ENCODE measurements at places on chromosomes 3 and 15.

DNA sequence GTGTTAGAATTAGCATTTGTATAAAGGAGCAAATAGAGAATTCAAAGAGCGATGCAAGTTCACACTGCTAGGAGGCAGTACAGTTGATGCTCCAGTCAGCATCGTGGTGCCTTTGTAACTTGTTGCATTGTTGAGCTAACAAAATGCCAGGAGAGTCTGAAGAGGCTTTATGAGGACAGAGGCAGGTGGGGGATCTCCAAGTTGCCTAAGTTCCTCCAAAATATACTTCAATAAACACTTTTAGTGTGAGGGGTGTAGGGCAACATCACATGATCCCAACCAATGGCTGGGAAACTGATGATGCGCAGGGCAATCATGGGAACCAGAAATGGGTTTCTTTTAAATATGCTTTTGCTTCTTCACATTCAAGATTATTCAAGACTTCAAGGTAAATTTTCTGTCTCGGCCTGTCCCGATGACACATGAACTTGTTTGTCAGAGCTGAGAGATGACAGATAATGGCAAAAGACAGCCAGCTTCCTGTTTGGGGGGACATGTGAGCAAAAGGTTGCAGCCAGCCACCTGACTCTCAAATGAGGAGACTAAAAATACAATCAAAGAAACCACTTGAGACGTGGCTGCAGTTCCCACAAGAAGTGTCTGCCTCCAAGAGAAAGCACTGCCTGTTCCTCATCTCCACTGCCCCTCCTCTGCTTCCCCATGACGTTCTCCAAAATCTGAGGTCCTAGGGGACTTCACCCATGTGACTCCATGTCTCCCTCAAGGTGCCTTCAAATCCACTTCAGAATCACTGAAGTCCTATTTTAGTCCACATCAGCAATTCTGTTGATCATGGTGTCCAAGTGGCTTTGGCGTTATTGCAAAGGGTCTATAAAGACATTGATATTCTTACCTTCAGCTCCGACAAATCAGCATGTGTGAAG, 39.3 kb downstream of the KLHL6 start:
- DNase-seq, result peak; percentile 16

- DNase-seq, result no peak
Measured at GRCh38 chr3:174355505-174355904, 503.6 kb upstream of the NAALADL2 start.

GRCh38 chr15:98547275-98547674, 101.1 kb upstream of the IGF1R start:
- no peak for DNase-seq

DNA sequence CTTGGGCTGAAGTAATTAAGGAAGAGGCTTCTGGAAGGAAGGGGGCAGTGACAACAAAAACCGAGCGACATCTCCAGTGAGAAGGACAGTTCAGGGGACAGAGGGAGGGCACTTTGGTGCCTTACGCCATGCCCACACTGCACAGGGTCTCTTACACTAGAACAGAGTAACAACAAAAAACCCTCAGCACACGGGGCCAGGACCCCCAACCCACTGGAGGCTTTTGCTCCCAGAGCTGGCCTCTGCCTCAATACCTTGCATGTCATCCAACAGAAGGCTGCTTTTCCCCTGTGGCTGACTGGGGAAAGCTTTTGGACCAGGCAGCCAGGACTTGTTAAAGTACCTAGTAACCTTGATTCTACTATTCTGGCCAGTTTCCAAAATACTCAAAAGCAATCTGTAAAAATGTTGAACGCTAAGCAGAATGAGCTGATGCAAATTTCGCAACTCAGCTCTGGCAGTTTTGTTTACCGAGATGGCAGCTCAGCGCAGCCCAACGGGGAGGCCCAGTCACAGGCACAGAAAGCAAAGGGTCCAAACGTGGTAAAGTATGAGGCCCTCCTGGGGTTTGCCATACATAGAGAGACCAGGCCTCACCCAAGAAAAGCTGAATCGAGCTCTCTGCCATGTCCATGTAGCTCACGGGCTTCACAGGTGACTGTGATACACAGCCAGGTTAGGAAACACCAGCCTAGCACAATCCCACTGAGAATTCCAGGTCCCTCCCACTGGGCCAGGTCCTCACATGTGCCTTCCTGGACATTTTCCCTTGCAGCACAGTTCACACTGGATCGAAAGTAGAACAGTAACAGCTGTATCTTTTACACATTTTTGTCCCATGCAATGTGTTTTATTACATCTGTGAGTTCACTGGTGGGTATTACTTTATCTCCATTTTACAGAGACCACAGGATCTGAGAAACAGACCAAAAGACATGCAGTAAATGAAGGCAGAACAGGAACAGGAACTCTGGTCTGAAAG, 6.0 kb downstream of the CHCHD4 start:
- no peak for DNase-seq

DNA sequence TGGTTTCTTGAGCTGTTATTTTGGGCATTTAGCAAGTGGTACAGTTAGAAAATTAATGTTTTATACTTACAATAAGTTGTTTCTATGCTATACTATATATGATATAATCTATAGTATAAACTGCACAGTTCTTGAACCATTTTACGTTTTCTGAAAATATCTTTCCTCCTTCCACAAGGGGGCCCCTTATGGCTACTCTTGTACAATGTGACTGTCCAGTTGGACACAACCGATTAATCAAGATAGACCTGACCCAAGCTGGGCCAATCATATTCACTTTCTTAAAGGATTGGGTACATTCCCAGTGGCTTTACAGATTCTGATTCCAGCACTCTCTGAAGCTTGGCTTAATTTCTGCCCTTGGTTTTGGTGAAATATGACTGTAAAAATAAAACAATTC, 953.4 kb downstream of the AGBL1 start:
- DNase-seq, result no peak

GRCh38 chr3:154050216-154050615, 71.0 kb upstream of the ARHGEF26 start:
- no peak for DNase-seq

DNA sequence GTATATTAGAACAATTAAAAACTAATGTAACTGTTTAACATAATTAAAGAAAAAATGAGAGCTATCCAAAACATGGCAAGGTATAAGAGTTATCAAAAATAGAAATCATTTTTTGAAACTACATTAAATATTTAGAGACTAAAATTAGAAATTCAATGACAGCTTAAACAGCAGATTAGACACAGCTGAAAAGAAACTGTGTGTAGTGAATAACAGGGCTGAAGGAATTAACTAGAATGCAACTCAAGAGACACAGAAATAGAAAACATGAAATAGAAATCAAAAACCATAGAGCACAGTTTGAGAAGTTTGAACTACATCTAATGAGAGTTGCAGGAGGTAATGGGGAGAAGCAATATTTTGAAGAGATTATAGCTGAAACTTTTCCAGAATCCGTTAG, 59.9 kb upstream of the FBN1 start:
- DNase-seq, result no peak

DNA sequence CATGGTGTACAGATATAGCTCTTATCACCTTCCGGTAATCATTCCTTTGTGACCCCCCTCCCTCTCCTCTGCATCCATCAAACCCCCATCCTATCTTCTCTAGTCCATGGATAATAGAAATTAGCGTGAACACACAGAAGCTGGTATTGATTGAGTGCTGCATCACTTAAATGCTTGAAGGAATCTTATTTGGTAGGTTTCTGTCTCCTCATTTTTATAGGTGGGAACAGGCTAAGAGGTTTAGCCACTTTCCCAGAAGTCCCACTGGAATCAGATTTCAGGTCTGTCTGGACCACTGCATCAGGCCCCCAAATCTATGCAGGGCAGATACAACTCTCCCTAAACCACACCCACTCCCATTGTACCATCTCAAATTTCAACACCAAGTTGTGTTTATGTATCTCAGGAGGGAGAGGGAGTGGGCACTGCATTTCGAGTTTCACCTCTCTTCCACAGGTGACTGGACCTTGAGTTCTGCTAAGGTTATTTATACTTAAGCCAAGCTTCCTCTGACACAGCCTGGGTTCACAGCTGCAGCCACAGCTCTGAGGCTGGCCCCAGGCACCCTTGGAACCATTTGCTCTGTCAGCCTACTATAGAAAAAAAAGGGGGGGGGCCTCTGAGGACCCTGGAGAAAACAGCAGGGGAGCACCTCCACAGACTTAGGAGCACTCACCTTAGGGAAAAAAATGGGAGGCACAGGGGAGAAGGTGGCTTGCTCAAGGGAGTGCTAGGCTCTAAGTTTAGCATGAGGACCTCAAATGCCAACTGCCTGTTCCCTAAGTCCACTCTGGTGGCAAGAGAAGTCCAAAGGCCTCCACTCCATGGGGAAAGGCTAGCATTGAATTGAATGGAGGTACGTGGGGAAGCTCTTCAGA, 2.1 kb upstream of the NMB start:
- DNase-seq, result no peak

DNA sequence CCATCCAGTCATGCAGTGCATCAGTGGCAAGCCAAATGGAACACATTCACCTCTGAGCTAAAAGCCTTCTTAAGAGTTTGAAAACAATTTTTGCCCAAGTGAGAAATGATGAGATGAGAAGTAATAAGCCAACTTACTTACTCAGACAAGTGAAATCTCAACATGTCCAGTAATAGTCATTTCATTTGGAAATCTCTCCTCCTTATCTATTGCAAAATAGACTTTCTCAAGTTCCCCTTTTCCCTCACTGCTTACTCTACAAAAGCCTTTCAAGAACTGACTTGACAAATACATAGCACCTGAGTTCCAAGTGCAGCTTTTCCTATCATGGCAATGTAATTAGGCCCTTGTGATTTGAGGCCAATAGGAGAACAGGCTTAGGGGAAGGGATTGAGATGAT, 282.3 kb downstream of the SLC9A9 start:
- DNase-seq, result no peak

DNA sequence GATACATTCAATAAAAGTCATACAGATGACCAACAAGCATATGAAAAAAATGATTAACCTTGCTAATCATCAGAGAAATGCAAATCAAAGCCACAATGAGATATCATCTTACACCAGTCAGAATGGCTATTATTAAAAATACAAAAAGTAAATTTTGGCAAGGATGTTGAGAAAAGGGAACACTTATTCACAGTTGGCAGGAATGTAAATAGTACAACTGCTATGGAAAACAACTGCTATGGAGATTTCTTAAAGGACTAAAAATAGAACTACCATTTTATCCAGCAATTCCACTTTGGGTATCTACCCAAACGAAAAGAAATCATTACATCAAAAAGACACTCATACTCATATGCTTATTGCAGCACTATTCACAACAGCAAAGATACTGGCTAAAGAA, 1121.8 kb downstream of the TBL1XR1 start:
- no peak for DNase-seq

GRCh38 chr15:39192351-39192750, 388.5 kb upstream of the THBS1 start:
- DNase-seq, result no peak

All from stimulated activated naive CD4-positive, alpha-beta T cell treated with Interleukin-2 at 50 U/mL for 16 hours (primary cell).